ENCODE measurements at places on chromosomes 3 and 15.

DNA sequence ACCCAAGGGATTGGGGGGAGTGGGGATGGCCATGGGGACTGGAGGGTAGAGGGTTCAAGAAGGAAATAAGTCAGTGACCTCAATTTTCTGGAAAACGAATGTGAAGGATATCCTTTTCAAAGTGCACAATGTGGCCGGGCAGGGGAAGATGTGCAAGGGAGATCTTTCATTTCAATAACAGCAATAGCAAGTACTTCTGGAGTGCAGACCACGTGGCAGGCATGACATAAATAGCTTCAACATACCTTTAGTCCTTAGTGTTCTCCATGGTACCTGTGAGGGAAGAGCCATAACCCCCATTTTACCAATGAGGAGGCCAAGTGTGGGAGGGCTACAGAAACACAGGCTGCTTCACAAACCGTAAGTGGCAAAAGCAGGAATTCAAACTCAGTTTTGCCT, 138.7 kb downstream of the FOXP1 start:
- DNase-seq = no peak

GRCh38 chr15:36313021-36313420, 266.4 kb upstream of the CDIN1 start:
- DNase-seq = no peak

DNA sequence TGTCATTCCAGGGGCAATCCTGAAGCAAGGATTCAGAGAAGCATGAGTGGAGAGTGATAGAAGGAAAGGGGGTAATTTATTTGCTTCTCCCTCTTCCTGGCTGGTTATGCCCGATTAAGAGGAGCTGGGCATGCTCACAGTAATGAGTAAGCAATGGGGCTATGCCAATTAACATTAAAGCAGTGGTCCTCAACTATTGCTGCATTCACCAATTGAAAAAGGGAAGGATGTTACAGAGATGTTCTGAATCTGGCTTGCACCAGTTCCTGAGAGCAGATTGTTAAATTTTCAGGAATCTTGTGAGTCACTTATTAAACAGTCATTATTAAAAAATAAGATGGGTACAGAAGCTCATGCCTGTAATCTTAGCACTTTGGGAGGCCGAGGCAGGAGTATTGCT, 85.9 kb upstream of the ZBTB20 start:
- DNase-seq = no peak

DNA sequence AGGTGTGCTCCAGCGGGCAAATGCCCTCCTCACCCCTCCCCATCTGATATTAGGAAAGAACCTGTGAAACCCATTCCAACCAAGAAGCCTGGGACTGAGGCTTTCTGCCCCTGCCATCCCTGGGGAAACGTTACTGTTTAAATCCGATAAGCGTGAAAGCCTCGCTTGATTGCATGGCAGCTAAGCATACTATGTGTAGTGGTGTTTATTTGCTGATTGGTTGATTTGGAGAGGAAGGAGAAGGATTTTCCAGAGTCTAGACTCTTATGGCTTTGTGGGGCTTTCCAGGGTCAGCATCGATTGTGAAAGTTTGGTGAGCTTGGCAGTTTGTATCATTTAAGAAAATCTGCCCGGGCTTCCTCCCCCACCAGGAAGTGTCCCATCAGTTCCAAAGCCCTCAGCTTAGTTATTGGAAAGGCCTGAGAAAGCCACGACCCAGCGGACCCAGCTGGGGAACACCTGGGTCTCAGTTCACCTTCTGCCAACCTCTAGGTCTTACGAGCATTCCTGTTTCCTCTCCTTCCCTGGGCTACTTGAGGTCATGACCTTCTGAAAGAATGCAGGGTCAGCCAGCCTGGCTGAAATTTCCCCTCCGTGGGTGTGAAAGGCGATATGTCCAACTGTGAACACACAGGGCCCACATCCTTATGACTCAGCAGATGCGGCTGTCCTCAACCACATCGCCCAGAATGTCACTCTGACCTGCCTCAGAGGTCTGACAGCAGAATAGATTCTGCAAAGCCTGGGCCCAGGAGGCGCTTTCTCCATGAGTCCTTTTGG, 62.8 kb upstream of the HERC1 start:
- no peak for DNase-seq

DNA sequence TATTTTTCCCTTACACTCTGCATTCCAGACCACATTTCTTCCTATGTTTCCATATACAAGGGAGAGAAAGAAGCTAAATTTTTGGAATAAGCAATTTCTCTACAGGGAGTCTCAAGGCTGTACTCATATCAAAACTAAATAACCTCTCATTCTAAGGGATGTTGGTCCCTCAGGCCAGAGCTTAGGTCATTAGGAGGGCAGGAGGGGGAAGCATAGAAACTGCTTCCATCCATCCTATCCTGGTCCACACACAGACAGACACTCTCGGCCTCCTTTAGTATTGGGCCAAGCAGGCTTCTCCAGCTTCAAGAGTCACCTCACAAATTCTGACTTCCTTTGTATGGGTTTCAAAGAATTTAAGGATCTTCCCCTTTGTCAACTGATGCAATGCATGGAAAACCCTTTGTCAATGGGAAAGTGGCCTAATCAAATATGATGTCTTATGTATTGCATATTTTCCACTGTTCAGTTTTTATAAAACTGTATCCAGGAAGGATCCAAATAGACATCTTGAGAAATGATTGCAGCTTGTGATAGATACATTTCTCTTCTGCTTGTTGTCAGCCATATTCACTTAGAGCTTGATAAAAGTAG, 140.7 kb upstream of the RARB start:
- DNase-seq = no peak

GRCh38 chr3:23785882-23786281, 19.9 kb upstream of the UBE2E1 start:
- DNase-seq = no peak

DNA sequence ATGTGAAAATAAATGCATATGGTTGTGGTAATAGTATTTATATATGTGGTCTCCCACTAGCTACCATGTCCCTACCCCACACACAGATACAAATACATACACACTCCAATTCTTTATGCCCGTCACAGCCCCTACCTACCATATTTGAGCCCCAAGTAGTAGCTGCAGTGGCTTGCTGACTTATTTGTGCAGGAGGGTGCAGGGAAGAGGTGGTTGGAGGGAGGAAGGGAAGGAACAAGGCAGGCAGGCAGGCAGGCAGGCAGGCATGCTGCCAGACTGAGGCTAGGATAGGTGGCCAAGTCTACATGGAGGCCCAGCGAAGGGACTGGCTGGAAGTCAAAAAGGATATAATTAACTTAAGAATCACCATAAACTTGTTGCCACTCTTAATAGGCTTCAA, 82.9 kb downstream of the SCN11A start:
- no peak for DNase-seq

GRCh38 chr3:22962244-22962643, 240.9 kb upstream of the UBE2E2 start:
- no peak for DNase-seq

DNA sequence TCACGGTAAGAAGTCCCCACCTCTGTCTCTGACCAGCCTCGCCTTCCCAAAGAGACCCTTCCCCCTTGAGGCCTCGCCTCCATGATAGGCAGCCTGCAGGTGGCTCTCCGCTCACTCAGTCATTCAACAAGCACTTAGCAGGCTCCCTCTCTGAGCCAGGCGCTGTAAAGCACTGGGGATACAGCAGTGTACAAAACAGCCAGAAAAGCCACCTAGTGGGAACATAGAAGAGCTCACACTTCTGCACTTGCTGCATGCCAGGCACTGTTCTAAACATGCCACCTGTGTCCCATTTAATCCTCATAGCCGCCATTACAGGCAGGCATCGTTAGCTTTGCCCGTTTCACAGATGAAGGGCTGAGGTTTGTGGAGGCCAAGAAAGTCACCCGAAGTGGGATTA, 56.0 kb downstream of the SEMA3G start:
- no peak for DNase-seq

DNA sequence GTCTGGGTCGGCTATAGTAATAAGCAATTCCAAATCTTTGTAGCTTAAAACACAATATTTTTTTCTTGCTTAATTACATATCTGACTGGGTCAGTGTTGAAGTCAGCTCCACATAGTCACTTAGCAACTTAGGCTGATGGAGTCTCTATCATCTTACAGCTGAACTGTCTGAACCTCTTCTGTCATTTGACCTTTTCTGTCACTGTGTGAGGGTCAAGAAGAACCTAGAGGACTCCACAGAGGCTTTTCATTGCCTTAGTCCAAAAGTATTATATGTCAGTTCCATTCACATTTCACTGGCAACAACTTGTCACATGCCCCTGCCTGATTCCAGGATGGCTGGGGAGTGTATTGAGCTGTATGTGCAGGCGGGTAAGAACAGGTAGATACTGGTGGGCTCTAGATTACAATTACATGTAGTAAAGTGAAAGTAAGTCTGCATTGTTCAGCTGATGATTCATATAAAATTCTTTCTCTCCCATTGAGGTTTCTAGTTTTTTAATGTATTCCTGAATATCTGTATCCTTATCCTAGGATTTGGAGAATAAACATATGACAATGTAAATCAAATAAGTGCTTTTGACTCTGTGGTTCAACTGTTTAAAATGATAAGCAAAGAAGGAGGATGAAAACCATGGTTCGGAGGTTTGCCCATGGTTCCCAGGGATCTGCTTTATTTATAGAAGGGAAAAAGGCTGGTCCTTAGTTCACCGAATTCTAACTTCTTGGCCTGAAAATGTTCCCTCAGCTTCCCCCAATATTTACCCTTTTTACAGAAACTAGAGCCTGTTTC, 5.8 kb upstream of the ARPP21 start:
- no peak for DNase-seq

- no peak for DNase-seq
Measured at GRCh38 chr15:85860394-85861161, 65.9 kb upstream of the KLHL25 start.

GRCh38 chr3:178439504-178439903, 96.7 kb upstream of the KCNMB2 start:
- no peak for DNase-seq

DNA sequence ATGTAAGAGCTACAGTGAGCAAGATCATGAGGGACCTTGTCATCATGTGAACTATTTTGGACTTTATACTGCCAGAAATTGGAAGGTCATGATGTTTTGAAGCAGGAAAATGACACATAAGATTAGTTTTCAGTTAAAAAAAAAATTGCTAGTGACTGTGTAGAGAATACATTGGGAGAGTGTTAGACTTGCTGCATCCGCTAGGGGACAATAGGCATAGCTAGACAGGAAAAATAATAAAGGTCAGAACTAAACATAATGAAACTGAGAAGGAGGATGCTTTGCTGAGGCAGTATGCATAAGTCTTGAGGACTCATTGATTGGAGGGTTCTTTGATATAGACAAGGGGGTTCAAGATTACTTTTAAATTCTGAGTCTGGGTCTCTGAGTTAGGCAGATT, 275.8 kb upstream of the KCNH8 start:
- no peak for DNase-seq

DNA sequence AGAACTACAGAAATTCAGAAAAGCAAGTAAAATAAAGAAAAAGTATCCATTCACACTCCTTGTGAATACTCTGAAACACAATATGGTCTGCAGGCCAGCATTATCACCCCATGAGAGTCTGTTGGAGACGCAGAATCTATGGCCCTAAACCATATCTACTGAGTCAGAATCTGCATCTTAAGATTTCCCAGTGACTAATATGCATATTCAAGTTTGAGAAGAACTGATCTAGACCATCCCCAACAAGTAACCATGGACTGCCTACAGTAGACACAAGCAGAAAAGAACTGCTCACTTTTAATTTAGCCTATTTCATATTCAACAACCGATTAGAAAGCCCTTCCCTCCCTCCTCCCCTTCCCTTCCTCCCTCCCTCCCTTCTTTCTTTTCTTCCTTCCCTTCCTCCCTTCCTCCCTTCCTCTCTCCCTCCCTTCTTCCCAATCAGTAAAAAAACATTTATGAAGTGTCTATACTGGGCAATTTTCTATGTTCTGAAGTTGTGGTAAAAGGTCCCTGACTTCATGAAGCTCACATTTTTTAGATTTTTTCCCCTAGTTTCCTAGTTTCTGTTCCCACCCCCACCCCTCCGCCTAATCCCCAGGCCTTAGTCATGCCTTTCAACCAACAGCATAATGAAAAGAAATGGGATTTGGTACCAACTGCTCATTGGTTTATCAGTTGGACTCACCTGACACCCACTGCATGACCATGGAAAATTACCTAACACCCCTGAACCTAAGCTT, 125.2 kb downstream of the CNTN3 start:
- no peak for DNase-seq

DNA sequence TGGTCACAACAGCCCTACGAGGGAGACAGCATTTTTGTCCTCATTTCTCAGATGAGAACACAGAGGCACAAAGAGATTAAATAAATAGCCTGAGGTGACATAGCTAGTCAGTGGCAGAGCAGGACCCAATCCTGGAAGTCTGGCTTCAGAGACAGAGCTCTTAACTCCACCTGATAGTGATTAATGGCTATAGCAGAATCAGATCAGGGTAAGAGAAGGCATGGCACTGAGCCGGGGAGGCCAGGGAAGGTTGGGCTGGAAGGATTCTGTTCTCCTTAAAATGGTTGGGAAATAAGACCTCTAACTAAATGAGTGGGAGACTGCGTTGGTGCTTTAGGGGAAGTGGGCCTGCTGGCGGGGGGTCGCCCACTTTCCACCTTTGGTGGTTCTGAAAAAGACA, 104.5 kb downstream of the VGLL4 start:
- no peak for DNase-seq

All from stimulated activated CD4-positive, alpha-beta T cell treated with anti-CD3 and anti-CD28 coated beads, TNF-alpha, amount 100 ng/mL, for 1 hour (primary cell).